ENCODE measurements at places on chromosomes 3 and 15.

DNA sequence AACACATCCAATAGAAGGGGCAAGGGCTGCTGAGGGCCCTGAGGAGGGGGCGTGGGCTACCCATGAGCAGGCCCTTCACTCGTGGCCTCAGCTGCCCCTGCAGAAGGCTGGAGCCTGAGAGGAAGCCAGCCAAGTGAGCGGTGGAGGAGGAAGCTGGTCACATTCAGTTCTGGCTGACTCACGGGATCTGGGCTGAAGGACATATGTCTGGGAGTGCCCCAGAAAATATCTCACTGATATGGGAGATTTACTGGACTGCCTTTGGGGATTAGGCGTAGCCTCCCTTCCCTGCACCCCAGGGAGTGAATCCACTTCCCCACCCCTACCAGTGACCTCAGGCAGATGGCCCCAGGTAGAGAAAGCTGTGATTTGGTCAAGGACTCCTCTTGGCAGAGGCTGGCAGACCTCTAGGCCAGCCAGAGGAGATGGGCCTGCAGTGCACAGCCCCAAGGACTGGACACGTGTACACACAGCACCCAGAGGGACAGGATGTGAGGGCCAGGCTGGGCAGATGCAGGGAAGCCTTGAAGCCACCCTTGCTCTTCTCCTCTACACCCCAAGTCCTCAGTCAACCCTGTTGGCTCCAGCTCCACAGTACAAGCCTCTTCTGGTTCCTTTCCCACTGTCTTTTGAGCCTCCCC lies 14.2 kb upstream of the ANKDD1A start:
- peak; percentile 86 for DNase-seq

GRCh38 chr15:35141743-35142471 lies 56.8 kb upstream of the NANOGP8 start:
- peak; percentile 2 for DNase-seq

- peak; percentile 83 for DNase-seq
Measured at GRCh38 chr15:101121511-101122090, 130.2 kb downstream of the CHSY1 start.

DNA sequence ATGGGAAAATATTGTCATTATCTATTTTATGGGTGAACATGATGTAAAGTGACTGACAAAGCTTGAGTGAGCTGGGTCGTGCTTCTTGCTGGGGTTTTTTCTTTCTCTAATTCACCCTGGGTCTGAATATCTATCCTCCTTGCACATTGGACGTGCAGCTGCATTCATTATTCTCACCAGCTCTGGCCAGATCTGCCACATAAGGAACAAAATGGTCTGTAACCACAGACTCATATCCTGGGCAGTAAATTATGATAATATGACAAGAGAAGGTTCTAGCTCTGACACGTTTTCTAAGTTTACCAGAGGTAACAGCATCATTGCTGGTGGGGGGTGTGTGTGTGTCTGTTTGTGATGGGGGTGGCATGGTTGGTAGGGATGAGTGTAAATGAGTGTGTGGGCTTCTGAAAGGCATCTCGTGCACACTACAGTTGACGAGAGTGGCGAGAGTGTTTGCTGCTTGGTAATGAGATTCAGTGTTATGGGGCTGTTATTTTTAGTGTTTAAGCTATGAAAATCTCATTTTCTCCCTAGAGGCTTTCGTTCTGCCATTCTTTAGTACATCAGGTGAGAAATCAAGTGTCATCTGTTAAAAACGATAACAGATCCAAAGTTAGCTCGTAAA lies 418.4 kb downstream of the PDCD6IP start:
- no peak for DNase-seq

DNA sequence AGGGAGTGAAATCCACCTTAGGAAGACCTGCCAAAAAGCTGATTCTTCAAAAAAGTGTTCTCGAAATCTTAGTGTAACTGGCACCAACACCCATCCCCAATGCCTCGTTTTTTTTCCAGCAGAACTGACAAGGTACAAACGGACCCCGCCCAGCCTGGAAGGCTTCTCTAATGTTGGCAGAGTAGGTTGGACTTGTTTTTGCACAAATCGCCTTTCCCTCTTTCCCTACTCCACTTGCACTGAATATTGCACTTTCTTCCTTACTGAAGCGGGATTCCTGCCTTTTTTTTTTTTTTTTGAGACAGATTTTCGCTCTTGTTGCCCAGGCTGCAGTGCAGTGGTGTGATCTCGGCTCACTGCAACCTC lies 544 bp upstream of the TIMMDC1 start:
- DNase-seq, result no peak

- DNase-seq, result peak; percentile 61
Measured at GRCh38 chr3:127750226-127751031, 71.9 kb downstream of the MGLL start.

GRCh38 chr3:133996251-133996661 lies 33.5 kb downstream of the SLCO2A1 start:
- no peak for DNase-seq

DNA sequence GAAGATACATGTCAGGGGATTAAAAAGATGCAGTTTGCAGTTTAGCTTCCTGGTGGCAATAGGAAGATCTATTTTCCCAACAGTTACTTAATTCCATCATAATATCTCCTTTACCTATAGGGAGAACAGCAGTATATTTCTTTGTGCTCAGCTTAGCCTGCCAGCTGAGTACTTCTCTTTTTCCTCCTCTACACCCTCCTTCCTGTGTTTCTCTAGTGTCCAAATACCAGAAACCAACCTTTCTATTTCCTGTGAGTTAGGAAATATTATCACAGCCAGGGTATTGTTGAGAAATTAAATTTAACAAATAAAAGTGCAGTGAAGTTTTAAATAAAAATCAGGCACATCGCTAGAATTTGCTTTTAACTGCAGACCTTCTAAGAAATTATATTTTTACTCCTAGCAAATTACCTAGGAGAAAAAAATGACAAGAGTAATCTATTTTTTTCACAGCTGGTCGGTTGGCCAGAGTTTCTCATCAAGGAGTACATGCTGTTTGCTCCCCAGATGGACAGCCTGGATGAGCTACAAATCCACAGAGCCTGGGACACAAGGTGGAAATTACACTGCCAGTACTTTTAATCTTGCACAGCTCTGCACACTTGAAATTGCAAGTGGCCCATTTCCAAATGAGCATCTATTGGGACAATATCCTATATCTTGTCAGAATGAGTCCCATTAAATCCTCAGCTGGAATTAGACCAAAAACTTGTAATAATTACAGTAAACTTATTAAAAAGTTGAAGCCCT lies 185.2 kb upstream of the CFAP20DC start:
- DNase-seq, result no peak

DNA sequence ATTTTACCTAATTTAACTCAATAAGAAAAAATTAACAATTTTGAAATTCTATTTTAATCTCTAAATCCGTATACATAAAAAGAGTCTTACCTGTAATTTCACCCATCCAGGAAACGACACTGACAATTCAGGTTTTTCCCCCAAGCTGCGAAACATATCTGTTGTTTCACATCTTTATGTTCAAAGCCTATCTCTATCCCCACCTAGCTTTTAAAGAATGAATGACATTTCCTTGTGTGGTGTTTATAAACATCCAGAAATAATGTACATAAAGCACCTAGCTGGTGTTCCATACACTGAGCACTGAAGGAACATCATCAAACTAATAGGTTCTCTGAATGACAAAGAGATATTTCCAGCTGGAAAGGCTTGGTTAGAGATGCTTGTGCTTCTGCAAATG lies 867.8 kb downstream of the SQOR start:
- DNase-seq, result no peak

DNA sequence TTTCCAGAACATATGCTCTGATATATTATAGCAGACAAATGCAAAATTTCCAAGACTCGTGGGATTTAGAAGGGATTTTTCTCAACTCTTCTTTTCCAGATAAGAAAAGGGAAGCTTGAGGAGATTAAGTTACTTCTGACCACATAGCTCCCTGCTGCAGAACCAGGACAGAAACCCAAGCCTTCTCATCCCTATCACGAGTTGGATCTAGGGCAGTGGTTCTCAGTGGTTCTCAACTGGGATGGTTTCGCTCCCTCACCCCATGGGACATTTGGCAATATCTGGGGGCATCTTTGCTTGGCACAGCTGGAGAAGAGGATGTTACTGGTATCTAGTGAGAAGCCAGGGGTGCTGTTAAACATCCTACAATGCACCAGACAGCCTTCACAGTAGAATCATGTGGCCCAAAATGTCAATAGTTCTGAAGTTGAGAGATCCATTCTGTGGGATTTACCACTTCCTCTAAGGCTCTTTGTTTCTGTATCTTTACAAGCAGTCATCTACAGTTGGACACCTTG lies 64.2 kb downstream of the LIPC start:
- peak; percentile 56 for DNase-seq

DNA sequence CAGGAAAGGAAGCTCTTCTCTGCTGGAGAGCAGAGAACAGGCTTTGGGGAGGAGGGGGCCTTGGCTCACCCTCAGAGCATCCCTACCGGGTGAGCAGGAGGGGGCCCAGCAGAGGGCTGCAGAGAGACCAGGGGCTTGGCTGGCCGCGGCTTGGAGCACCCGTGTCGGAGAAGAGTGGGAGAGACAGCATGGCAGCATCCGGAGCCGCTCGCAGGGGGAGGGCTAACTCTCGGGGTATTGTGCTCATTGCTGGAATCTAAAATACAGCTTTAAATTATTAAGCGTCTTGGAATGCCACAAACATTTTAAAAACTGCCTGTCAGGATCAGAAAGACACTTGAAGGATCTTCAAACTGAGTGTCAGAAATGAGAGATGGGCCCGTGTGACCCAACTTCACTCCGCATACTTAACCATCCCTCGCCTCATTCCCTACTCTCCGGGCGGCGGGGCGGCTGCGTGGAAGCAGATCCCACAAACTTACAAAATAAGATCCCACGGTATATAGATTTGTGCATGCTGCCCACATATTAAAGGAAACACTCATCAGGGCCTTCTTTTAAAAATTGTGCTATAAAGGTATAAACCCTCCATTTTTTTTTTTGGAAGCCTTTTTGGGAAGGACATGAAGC lies 53.9 kb downstream of the EIF4E3 start:
- no peak for DNase-seq

DNA sequence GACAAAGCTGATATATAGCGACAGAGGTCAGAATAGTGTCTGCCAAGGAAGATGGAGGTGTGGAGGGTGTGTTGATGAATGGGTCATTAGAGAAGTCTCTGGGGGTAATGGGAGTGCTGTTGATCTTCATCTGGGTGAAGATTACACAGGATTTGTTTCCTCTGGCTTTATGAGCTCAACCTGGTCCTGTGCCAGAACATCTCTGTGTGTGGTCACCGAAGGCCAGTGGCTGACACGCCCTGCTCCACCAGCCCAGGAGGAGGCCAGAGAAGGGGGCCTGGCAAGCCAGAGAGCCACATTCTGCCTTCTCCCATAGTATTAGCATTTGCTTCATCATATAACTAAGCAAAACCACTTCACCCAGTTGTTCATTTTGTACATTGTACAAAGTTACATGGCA lies 121.1 kb downstream of the ZNF621 start:
- no peak for DNase-seq

DNA sequence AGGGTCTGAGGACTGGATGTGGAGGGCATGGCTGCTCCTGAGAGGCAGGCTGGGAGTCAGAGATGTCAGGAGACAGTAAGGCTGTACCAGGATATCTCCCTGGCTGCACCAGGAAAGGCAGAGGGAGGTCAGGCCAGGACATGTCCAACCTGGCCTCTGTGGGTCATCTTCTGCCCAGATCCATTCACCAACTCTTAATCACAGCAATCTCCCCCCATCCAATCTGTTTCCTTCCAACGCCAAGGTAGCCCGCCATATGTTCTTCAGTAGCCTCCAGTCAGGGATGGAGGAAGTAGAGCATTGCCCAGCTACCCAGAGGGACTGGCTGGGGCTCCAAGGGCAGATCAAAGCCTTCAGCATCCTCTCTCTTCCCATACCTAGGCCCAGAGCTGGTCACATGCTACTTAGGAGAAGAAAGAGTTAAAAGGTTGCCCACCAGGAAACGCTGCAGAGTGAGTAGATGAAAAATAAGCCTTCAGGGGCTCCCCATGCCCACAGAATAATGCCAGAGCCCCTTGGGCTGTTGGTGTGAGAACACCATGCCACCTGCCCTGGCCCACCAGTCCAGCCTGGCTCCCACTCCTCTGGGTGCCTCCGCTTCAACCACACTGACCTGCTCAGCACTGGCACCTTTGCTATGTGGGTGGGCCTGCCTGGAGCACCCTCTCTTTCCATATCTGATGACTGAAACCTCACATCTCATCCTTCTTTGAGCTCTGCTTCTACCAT lies 176.8 kb downstream of the MEGF11 start:
- DNase-seq, result no peak

GRCh38 chr3:42189736-42190135 lies 76.2 kb downstream of the CCK start:
- no peak for DNase-seq

- DNase-seq, result peak; percentile 45
Measured at GRCh38 chr15:94322141-94322540, 90.8 kb downstream of the MCTP2 start.

- no peak for DNase-seq
Measured at GRCh38 chr3:13072239-13072599, 1.0 kb downstream of the IQSEC1 start.

DNA sequence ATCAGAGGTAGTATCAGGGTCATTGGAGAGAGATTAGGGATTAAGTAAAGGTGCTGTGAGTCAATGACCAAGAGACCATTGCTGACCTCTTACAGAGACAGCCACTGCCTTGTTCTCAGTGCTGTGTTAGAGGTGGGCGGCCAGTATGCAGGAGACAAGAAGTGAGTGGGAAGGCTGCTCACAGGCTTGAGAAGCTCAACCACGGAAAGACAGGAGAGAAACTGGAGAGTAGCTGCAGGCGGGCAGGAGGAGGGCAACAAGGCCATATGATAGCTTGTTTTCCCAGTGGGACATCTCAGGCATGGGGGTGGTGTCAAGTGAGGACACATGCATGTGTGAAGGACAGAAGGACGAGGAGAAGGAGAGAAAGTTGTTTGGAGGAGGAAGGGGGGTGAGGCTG lies 237.3 kb downstream of the PDCD6IP start:
- DNase-seq, result peak; percentile 23

GRCh38 chr3:149340310-149340933 lies 7.0 kb upstream of the TM4SF18 start:
- no peak for DNase-seq

- DNase-seq, result peak; percentile 61
Measured at GRCh38 chr3:113783463-113783862, 36.6 kb downstream of the ATP6V1A start.

DNA sequence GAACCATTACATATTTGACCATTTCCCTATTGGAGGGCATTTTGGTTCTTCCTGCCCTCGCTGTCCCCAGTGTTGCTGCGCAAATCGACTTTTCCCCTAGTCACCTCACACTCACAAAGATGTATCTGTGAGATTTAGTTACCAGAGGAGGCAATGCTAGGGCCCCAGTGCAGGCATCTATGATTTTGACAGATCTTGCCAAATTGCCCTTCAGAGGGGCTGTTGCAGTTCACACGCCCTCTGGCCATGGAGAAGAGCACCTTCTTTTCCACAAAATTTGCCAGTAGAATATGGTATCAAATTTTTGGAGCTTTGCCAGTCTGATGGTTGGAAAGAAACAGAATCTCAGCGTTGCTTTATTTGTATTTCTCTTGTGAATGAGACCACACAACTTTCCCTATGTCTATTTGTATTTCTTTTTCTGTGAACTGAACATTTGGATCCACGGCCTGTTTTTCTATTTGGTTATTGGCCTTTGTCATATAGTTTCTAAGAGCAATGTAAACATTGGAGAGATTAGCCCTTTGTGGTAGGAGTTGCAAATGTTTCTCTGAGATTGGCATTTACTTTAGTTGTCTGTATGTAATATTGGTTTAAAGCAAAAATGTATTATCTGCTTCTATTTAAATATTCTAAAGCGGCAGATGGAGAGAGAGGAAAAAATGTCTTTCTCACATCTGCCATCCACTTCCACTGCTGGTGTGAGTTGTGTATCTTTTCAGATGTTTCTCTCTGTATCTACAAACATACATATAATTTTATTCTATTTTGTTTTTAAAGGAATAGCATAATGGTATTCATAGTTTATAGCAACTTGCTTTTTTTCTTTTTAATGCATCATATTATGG lies 66.1 kb downstream of the DNASE1L3 start:
- DNase-seq, result no peak

Data from inflammatory macrophage (primary cell).